Myocyte (in vitro differentiated cells): ENCODE measurements at places on chromosomes 12 and 14. TPM values are rescaled to one million over a fixed set of nuclear protein-coding genes. Genes with fewer than 3 reads are reported as not detected.

DNA sequence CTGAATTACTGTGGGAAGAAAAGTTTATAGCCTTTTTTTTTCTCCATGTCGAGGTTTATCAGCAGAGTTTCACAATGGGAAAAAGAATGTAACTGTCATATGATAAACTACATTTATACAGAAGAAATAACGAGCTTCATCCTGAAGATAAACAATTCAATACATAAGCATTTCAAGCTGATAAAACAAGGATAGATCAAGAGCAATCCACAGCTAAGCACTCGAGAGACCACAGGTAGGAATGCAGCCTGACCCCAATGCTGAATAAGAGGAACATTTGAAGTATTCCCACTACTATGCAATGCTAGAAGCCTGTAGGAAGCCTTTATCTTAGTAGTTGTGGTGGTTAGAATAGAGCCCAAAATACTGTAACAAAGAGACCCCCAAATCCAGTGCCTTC, 32.6 kb upstream of the DAAM1 start:
- no peak for DNase-seq

DNA sequence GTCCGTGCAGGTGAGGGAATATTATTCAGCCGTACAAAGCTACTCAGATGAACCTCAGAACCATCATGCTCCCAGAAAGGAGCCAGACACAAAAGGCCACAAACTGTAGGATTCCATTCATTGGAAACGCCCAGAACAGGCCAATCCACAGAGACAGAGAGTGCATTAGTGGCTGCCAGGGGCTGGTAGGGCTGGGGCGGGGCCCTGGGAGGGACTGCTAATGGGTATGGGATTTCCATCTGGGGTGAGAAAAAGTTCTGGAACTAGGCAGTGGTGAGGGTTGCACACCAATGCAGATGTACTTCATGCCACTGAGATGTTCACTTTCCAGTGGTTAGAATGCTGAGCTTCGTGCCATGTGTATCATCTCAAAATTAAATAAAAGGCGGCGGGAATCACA, 101.1 kb downstream of the RFLNA start:
- DNase-seq: no peak

DNA sequence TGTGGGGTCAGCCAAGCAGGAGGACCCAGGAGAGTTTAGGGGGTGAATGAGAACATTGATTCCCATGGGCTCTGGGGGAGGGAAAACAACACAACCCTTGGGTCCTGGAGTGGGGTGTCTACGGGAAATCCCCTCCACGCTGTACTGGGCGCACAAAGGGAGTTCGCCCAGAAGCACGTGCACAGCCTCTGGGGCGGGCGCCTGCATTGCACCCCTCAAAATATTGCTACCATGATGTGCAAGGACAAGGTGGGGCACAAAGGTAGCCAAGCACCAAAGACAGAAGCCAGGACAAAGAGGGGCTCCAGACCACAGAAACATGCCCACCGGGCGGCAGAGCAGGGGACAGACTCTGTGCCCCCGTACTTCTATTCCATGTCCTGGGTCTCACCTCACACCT, 74.9 kb upstream of the EIF5 start:
- DNase-seq: no peak

- no peak for DNase-seq
These were observed 86.9 kb upstream of the CRY1 start for GRCh38 chr12:107180272-107180671.

GRCh38 chr14:57749267-57749666, 116.6 kb downstream of the SLC35F4 start:
- DNase-seq: no peak

DNA sequence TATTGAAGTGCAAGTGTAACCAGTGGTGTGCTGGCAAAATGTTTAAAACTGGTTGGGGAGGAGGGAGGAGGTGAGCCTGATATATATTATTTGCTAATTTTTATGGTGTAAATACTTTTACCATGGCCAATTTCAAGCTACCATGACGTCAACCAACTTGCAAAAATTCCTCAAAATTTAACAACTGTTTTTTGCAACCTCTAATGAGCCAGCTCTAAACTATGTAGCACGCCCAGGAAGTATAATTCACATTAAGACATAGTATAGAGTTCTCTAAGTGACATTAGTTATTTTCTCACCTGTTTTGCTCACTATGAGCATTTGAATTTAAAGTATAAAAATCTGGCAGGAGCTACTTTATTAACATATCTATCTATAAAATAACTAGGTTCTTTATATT, 41.4 kb downstream of the ATL1 start:
- DNase-seq: no peak

DNA sequence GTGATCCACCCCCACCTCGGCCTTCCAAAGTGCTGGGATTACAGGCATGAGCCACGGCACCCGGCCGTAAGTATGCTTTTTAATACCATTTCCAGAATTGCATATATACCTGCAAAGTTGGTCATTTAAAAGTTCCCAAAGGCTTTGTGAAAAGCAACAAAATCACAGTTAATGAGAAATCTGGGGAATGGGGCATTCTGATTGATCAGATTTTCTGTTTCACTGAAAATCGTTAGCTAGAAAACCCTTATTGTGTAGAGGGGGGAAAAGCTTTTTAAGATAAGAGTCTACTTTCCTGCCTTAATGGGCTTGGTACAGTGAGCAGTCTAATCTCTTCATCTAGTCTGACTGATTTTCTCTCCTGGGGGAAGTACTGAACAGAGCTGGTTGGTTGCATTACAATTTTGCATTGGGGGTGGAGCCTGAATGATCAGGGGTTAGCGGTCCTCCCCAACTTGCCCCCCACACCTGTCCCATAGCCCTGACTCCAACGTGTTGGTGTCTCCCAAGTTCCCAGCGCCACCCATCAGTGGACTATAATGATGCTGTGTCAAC, 23.8 kb downstream of the IL31 start:
- DNase-seq: no peak

DNA sequence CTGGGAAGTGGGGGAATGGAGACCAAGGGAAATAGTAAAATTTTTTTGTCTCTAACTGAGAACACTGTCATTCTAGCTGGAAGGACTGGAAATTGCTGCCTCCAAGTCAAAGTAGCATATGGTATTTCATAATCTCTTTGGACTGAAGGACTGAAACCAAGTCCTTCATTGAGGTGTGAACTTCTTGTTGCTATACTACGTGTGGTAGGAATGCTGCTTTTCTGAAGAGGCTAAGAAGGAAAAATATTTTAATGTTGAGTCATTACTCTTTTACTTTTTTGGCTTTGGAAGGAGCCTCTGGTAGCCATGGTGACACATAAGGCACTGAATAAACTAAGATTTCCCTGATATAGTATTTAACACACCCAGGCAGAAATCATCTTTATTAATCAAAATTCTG, 465.4 kb downstream of the NPAS3 start:
- DNase-seq: no peak

Gene CMKLR1
- 10.6 and 15.3 TPM in 2 replicates for total RNA-seq

DNA sequence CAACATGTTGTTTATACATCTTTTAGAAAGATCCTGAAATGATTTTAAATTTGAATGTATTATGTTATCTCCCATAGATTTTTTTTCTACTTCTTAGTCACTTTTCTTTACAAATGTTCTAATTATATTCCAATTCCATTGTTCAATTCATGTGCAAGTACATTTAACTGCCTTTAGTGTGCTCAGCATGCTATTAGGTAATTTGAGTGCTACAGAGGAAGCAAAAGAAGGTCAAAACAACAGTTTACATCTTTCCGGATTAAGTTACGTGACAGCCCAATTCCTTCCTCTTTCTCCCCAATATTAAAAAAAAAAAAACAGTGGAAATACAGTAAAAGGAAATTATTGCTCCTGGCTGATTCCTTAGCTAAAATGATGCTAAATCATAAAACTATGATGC, 98.3 kb downstream of the RTN1 start:
- DNase-seq: no peak

GRCh38 chr12:40650038-40650704, 42.1 kb upstream of the CNTN1 start:
- DNase-seq: no peak

- no peak for DNase-seq
These were observed 46.7 kb downstream of the YEATS4 start for GRCh38 chr12:69406217-69406616.
